ENCODE measurements at places on chromosomes 2 and 18.

- DNase-seq: no peak
Observed at GRCh38 chr2:132776287-132776686, 106.3 kb upstream of the LYPD1 start.

DNA sequence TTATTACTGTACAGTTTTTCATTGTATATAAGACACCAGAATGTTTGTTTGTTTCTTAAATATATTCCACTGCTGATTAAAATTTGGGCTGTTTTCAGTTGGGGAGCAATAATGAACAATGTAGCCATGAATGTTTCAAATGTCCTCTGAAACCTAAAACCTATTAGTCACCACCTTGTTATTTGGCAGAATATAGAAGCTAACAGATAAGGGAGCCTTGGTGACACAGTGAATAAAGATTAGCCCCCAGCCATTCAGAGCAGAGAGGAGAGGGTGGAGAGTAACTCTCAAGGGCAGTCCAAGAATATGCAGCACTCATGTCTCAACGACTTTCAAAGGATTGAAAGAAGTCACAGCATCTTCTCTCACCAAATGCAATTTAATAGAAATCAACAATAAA, 43.1 kb upstream of the ATP8B1 start:
- no peak for DNase-seq

- no peak for DNase-seq
Observed at GRCh38 chr2:60570251-60570650, 16.8 kb upstream of the BCL11A start.

DNA sequence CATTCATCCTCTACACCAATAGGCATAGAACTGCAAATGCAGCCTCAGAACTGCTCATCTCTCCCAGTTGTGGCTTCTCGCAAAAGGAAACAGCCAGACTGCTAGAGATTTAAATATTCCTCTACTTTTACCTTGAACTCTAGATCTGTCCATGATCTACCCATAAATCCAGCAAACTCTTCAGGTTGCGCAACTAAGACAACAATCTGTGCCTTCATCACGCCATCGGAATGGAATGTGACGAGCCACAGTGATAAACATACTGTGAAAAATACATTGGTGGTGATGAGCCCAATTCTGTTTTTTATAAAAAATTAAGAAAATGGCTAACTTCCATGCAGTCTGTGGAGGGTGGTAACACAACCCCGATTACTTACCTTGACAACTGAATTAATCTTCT, 626.7 kb downstream of the LRRTM4 start:
- DNase-seq: no peak

DNA sequence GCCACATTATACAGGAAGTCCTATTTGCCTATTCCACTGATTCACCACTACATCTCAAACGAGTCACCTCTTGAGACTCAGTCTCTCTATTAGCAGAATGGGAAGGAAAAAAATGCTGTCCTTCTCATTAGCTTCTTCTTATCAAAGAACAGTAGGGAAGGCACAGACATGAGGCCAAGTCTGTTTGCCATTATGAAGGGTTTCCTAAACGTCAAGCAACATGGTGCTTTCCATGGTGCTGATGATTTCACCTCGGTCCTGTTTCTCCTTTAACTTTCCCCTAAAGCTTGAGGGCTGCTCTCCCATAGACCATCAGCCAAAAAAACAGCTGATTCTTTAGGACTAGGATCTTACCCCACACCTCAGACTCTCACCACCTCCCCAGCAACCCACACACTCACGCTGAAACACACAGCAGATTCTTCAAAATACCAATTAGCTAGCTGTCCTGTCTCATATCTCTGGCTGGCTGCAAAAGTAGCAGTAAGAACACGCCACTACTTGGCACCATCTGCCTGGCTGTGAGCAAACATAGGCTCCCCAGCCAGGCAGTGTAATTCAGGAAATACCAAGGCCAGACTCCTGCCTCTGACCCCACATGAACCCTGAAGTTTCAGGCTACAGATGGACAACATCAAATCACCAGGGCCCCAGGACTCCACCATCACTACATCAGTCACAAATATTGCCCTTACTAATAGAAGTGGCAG, 30.5 kb downstream of the GALNT14 start:
- DNase-seq: no peak

- no peak for DNase-seq
Observed at GRCh38 chr18:809985-810642, 1.9 kb downstream of the YES1 start.

GRCh38 chr18:3715231-3716080, 265.5 kb downstream of the TGIF1 start:
- no peak for DNase-seq

DNA sequence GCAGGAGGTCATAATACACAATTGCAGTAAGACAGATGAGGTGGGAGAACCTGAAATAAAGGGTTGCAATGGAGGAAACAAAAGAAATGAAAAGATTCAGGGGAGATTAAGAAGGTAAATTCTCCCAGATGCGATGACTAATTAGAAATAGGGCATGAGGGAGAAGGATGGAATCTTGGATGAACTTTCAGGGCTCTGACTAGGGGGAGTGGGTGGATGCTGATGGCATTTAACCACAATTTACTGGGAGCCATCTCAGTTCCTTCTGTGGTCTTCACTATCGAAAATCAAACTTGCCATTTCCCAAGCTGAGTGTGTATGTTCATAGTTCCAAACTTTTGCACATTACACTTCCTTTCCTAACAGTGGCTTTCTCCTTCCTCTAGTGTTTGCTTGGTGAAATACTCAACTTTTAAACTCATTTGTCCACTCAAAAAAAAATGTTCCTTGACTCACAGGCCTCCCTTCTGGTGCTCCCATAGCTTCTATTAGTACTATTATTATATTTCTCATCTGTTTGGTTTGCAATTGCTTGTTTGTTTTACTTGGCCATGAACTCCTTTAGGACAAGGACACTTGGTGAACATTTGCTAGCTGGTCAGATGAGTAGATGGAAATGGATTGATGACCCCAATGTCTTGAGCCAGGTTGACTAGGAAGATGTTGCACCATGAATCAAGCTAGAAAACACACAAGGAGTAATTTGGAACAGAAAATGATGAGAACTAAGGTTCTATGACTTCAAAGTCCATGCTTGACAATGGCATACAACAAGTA, 178.5 kb downstream of the DIS3L2 start:
- no peak for DNase-seq

DNA sequence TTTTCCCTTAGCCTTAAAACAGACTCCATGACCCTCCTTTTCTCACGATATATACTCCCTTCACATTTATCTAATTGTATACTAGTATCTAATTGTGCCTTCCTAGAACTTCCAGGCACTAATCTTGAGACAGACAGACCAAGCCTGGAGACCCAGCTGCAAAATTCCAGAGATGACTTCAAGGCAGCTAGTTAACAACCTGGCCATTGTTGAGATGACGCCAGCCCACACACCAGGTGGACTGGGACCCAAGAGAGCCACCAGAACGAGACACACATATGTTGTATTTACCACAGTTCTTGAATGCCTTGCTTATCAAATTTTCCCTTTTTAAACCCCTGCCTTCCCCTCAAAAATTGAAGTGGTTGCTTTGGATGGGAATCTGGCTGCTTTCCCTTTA, 48.9 kb upstream of the SELENOI start:
- DNase-seq: no peak

- no peak for DNase-seq
Observed at GRCh38 chr2:8652774-8653426, 29.0 kb upstream of the ID2 start.

DNA sequence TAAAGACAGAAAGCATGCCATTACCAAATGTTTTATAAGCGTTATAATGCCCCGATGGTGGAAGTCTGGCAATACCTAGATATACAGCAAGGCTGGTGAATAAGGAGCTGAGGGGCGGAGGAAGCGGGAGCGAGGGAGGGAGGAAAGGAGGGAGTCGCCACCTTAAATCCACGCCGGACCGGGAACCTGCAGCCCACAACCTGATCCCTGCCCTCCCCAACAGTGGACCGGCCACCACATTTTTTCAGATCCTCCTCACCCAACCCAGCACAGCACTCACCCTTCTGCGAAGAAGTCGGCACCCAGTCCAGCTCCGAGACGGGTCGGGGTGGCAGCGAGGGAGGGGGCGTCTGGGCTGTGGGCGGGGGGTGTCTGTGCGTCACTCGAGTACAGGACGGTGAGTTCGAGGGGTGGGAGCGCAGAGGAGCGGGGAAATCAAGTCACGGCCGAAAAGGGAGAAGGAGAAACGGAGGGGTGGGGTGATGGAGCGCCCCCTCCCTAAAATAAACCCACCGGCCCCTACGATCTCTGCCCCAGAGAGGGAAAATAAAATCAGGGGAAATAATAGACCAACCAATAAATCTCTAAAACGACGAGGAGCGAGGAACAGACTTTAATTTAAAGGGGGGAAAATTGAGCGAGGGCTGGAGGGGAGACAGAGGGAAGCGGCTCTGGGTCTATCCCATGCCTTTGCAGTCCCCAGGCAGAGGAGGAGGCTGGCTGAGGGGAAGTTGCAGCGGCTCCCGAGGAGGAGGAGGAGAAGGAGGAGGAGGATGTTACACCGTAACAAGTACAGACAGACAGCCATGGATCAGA, 96.5 kb upstream of the SERTAD2 start:
- peak; percentile 57 for DNase-seq

GRCh38 chr2:23649819-23650218, 264.8 kb downstream of the KLHL29 start:
- no peak for DNase-seq

- DNase-seq: no peak
Observed at GRCh38 chr2:74728842-74729241, 74.8 kb downstream of the SEMA4F start.

DNA sequence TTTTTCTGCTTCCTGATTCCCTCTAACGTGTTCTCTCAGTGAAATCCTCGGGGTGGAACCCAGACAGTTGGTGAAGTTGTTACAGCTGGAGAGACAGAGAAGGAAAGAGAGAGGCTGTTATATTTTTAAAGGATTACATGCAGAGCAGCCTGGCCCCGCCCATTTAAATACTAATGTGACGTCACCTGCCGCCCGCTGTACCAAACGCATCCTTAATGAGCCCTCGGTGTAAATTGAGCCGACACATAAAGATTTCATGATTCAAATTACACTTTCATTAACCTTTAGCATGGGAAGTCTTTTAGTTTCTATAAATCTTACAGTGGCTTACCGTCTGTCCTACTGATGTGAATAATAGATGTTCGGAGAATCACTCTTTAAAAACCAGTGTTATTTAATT, 164.0 kb upstream of the SIX3 start:
- no peak for DNase-seq

GRCh38 chr2:174035117-174035635, 70.0 kb upstream of the SP3 start:
- DNase-seq: no peak

DNA sequence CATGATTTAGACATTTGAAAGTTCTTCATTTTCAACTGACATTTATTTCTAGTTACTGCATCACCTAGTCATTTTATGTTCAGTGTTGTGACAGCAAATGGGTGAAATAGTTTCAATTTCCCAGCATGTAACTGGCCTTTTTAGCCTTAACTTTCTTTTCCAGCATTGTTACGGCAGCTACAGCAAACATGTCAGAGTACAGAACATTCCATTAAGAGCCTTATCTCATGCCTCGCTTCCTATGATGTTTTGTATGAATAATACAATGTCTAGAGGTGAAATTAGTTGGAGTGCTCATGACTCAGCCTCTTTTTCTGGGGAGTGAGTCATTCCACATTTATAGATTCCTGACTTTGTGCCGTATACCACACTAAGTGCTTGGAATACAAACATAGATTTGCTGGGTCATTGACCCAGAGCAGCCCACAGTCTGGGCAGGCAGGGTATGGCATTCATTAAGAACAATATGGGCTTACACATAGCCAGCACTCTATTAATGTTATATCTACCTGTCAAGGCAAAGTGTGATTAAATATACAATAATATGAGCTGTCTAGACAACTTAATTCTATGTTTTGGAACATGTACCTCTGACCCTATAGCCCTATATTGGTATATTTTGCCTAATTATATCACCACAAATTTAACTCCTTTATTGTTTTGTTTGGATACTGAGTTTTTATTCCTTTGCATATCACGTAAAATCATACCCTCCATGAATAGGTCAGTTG, 72.2 kb downstream of the MAP2 start:
- no peak for DNase-seq

GRCh38 chr2:120802867-120803484, 67.3 kb downstream of the GLI2 start:
- DNase-seq: no peak

DNA sequence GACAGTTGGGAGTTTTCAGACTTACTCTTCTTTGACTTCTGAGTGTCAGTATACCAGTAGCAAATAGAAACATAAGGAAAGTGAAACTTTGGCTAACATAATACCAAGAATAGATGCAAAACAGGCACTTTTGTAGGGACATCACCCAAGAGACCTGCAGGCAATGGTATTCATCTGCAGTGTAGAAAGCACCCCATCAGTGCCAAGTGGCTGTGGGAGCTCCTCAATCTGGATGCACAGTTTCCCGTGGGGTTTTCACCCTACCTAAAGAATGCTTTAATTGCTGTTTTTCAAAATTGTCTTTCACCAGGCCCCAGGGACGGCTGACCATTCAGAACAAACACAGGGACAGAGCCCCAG, 96.6 kb upstream of the GPR45 start:
- DNase-seq: no peak

DNA sequence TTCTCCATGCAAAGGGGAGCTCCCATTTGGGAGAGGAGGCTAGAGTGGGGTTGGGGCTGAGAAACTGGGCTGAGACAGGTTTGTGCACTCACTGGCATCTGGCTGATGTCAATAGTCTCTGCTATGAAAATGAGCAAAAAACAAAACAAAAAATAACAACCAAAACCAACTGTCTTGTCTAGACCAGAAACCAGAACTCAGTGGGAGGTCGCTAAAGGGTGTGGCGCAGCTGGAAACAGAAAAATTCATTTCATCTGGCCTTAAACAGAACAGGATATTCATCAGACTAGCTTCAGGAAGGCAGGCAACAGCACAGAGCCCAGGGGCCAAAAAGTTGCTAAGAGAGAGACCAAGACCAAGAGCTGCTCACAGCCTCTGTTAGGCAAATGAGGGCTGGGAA, 126.1 kb downstream of the THNSL2 start:
- no peak for DNase-seq
